Neural crest cell (in vitro differentiated cells): ENCODE measurements at places on chromosomes 3 and 15. TPM values are rescaled to one million over a fixed set of nuclear protein-coding genes. Genes with fewer than 3 reads are reported as not detected.
A peak's percentile ranks its signal among the peaks of the same experiment; 100 is the strongest.

DNA sequence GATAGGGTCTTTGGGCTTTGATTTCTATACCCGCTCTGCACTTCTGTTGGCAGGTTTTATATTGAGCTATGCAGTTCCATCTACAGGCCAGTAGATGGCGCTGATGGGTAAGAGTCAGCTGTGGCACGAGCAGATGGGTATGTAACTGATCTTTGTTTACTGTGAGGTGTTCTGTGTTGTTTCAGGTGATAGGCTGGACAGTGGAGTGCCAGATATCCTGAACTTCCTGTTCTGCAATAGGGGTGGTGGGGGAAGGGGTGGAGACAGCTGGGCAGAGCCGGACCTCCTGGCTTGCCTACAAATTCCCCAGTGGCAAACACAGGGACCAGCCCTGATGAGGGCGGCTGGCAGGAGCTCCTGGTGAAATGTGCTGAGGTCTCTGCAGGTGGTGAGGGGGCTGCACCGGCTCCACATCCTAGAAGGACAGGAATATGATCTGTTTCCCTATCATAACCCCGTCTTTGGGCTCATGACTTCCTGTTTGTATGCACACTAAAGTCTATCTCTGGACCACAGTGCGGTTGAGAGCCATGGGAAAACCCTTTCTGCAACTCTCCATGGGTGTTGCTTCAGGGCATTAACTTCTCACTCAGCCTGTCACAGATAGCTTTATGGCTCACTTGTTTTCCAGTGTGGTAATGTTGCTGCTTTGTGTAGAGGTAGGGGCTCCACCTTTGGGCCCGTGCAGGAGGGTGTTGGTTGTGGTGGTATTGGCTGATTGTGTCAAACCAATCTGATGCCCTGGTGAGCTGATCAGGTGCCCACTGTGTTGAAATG, 13.4 kb upstream of the FAM98B start:
- no peaks in the 10 kb centered on the region for H3K36me3 ChIP-seq
- peak; percentile 51 for DNase-seq
- H3K27me3 ChIP-seq = peaks cover 58% of the 10 kb centered on the region
- no peak overlapping the region for H3K4me3 ChIP-seq
- no peak overlapping the region for H3K27ac ChIP-seq

- no peak overlapping the region for H3K4me3 ChIP-seq
- H3K36me3 ChIP-seq = peaks cover 27% of the 10 kb centered on the region
- no peak overlapping the region for H3K27ac ChIP-seq
These were observed 51.5 kb downstream of the RAD18 start for GRCh38 chr3:8911781-8912180.

DNA sequence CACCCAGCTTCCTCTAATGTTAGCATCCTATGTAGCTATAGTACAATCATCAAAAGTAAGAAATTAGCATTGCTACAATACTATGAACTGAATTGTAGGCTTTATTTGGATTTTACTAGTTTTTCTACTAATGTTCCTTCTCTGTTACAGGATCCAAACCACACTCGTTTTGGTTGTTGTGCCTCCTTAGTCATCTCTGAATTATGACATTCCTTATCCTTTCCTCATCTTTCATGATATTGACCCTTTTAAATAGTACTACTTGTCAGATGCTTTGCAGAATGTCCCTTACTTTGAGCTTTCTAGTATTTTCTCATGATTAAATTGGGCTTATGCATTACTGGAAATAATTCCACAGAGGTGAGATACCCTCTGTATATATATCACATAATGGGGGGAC, 265.4 kb downstream of the VPS13C start:
- H3K4me1 ChIP-seq = no peaks in the 10 kb centered on the region
- DNase-seq = no peak
- no peaks in the 10 kb centered on the region for H3K36me3 ChIP-seq
- H3K27me3 ChIP-seq = peaks cover 6% of the 10 kb centered on the region

Gene STAB1
- total RNA-seq = 0.11 and 0.16 TPM in 2 replicates

Gene GOLGA8K
- 1.6 and 1.8 TPM in 2 replicates for total RNA-seq

- no peak overlapping the region for H3K4me3 ChIP-seq
- H3K27me3 ChIP-seq = peaks cover 35% of the 10 kb centered on the region
- H3K4me1 ChIP-seq = peaks cover 14% of the 10 kb centered on the region
- H3K36me3 ChIP-seq = no peaks in the 10 kb centered on the region
- no peak overlapping the region for H3K27ac ChIP-seq
- DNase-seq = no peak
These were observed 10.5 kb upstream of the HES1 start for GRCh38 chr3:194125442-194125841.

DNA sequence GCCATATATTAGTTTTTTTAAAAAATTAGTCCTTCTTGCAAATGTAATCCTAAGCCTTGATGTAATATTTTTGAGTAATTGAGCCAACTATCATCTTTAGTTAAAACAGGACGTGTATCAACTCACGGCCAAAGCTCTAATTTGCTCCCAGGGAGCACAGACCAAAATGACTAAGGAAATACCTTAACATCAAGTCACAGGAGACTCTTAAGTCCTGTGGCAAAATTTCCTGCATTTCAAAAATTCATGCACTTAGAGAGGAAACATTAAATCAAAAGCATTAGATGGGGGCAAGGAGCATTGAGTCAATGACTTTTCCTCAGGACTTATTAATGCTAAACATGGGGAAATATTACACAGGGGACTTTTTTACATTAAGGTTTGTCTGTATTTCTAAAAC, 276.0 kb downstream of the MFSD1 start:
- H3K27ac ChIP-seq = no peak overlapping the region
- H3K27me3 ChIP-seq = no peaks in the 10 kb centered on the region
- H3K36me3 ChIP-seq = no peaks in the 10 kb centered on the region
- no peak for DNase-seq
- no peak overlapping the region for H3K4me3 ChIP-seq
- peaks cover 6% of the 10 kb centered on the region for H3K4me1 ChIP-seq

Gene DYNLT2B
- total RNA-seq = 42.9 and 44.1 TPM in 2 replicates

- H3K36me3 ChIP-seq = peaks cover 2% of the 10 kb centered on the region
- no peaks in the 10 kb centered on the region for H3K27me3 ChIP-seq
- no peak overlapping the region for H3K27ac ChIP-seq
- H3K4me3 ChIP-seq = no peak overlapping the region
- H3K4me1 ChIP-seq = no peaks in the 10 kb centered on the region
These were observed 218.1 kb downstream of the CLSTN2 start for GRCh38 chr3:140152851-140153639.

DNA sequence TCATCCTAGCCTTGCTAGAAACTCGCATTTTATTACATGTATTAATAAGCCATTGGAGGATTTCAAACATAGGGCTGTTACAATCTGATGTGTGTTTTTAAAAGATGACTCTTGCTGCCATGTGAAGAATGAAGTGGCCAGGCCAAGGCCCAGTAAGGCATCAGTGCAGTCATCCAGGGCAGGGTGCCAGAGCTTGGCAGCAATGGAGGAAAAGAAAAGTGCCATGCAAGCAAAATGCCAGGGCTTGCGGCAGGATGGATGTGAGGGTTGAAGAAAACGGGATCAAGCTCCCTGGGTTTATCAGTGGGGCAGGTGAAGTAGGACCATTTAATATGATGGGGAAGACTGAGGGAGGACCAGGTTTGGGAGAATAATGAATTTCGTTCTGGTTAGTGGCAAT, 183.6 kb downstream of the MINAR1 start:
- no peaks in the 10 kb centered on the region for H3K4me1 ChIP-seq
- no peak for DNase-seq
- H3K27ac ChIP-seq = no peak overlapping the region
- H3K36me3 ChIP-seq = no peaks in the 10 kb centered on the region
- peaks cover 12% of the 10 kb centered on the region for H3K27me3 ChIP-seq

Gene CSPG4
- total RNA-seq = 5.3 and 5.4 TPM in 2 replicates

Gene IFT80
- 38.4 and 45.7 TPM in 2 replicates for total RNA-seq

DNA sequence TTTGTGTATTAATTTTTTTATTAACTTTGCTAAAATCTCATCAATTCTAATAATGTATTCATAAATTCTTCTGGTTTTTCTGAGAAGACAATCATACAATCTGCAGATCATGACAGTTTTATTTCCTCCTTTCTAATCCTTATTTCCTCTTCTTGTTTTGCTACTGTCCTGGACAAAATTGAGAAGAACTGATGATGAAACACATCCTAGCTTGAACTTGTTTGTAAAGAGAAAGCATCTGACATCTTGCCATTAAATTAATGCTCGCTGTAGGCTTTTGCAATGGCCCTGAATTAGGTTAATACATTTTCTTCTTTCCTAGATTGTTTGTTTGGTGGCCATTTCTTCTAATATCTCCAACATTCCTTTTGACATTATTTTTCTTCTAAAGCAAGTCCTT, 110.9 kb upstream of the TPM1 start:
- H3K4me3 ChIP-seq = no peak overlapping the region
- H3K4me1 ChIP-seq = no peaks in the 10 kb centered on the region
- H3K36me3 ChIP-seq = no peaks in the 10 kb centered on the region

DNA sequence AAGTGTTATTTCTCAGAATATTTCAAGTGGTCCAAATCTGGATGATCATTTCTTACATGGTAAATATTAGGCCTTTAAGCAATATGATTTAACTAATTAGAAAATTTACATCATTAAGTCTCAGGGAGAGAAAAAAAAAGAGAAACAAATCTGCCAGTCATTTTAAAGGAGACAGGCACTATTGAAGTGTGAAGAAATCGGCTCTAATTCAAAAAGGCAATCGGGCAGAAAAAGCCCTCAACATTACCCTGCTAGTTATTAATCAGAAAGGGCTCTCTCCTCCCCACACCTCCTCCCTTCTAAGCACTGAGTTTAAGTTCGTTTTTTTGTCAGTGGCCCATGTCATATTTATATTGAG, 215.9 kb downstream of the MEIS2 start:
- peaks cover 69% of the 10 kb centered on the region for H3K4me1 ChIP-seq
- peaks cover 100% of the 10 kb centered on the region for H3K27me3 ChIP-seq
- H3K4me3 ChIP-seq = peak overlapping the region; percentile 93
- peak overlapping the region; percentile 93 for H3K27ac ChIP-seq

GRCh38 chr3:151372063-151372820, 12.3 kb downstream of the P2RY12 start:
- peaks cover 4% of the 10 kb centered on the region for H3K36me3 ChIP-seq
- no peak for DNase-seq
- no peaks in the 10 kb centered on the region for H3K27me3 ChIP-seq
- no peak overlapping the region for H3K4me3 ChIP-seq
- H3K27ac ChIP-seq = no peak overlapping the region
- no peaks in the 10 kb centered on the region for H3K4me1 ChIP-seq
